ENCODE measurements at places on chromosomes 7 and 10.

DNA sequence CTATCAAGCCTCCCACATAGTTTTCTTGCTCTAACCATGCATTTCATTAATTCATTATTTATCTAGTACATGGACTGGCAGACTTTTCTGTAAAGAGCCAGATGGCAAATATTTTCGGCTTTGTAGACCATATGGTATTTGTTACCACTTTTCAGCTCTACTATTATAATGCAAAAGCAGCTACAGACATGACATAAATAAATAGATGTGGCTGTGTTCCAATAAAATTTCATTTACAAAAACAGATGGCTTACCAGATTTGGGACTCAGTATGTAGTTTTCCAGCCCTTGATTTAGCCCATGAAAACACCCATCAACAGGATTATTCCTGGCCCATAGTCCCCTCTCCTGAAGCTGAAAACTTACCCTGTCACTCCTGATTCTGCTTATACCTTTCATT is 32.1 kb downstream of the PLCE1 start:
- no peak for DNase-seq

DNA sequence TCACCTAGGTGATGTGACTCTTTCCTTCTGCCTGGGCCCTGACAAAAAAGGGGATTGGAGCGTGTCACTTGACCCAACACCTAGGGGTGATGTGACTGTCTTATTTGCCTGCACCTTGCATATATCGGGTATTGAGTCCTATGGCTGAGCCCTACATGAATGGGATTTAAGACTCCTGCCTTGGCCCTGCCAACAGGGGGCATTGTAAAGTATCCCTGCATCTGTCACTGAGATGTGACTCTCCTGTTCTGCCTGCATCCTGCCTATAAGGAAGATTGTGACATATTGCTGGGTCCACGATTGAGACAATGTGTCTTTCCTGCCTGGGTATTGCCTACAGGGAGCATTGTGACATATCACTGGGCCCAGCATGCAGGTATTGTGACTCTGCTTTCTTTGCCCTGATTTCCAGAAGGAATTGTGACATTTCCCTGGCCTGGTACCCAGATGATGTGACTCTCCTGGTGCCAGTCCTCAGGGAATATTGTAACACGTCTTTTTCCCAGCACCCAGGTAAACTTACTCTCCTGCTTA is 14.2 kb upstream of the ZNF107 start:
- no peak for DNase-seq

DNA sequence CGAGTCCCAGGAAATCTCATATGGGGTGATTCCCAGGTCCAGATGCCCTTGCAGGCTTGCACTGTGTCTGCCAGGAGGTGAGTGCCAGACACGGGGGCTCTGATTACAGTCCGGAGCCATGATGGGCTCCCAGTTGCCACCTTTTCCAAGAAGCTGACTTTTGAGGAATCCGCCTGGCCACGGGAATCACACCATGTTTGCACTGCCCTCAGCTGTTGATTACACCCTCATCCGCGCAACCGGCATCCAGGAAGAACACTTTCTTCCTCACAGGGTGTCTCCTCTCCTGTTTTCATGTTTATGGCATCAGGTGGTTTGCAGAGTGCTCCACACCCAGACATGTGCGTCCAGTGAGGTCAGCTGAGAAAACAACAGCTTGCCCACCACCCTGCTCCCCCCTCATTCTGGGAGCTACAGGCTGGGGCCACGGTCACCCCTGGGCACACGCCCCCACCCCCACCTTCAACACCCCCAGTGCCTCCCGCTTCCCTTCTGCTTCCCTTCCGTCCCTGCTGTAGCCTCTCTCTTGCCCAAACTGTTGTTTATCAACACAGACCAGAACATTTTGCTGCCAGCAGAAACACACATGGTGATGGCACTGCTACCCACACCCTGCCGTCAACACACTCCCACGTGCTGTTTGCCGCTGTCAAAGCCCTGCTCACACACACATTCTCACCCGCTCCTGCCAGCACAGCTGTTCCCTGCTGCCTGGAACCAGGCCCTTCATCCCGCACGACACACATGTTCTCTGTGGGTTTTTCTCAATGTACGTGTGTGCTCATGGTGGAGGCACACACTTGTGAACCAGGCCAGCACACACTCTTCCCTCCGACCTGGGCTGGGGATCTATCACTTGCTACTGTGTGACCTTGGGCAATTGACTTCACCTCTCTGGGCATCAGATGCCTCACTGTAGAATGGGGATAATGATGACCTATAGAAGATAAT is 35.8 kb downstream of the DDIT4 start:
- no peak for DNase-seq

- DNase-seq, result no peak
These were observed 582 bp downstream of the TPST1 start for GRCh38 chr7:66205741-66206090.

- DNase-seq, result no peak
These were observed 38.1 kb upstream of the PIK3AP1 start for GRCh38 chr10:96758423-96758822.
